ENCODE measurements at places on chromosomes 6 and 20. TPM values are rescaled to one million over a fixed set of nuclear protein-coding genes. Genes with fewer than 3 reads are reported as not detected.

DNA sequence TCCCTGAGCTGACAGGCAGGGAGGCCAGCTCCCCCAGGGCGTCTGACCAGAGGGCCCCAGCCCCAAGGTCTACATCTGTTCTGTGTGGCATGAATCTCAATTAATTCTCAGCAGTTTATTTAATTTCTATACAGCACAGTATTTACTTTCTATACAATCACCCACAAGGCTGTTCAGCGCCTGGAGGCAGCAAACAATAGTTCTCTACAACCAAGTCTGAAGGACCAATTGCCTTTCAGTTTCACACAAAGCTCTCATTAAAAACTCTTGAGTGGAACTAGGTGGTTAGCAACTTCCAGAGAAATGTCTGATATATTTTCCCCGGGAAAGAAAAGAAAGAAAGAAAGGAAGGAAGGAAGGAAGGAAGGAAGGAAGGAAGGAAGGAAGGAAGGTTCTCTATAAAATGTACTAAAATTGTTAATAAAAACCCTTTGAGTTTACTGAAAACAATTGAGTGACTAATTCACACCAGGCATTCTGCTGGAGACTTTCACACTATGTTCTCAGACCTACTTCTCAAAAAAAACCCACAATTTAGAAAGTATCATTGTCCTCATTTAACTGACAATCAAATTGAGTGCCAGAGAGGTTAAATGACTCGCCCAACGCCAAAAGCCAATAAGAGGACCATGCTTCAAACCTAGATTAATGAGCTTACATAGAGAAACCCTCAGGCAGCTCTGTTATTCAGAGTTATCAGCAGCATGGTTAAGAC lies 62.5 kb downstream of the METTL24 start:
- DNase-seq, result no peak

The BPIFA1 gene
- total RNA-seq, result not detected

DNA sequence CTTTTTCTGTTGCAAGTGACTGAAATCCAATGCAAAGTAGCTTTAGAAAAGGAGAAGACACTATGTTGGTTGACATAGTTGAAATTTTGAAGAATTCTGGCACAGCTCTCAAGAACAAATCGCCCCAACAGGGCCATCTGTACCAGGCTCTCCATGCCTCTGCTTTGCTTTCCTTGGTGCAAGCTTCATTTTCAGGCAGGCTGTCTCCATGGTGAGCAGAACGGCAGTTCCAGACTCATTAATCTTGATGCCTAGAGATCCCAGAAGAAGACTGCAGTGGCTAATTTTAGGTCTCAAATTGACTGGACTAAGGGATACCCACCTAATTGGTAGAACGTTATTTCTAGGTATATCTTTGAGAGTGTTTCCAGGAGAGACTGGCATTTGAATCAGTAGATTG lies 950.7 kb upstream of the FLRT3 start:
- DNase-seq, result no peak

GRCh38 chr6:108541843-108542759 lies 18.6 kb upstream of the FOXO3 start:
- no peak for DNase-seq

DNA sequence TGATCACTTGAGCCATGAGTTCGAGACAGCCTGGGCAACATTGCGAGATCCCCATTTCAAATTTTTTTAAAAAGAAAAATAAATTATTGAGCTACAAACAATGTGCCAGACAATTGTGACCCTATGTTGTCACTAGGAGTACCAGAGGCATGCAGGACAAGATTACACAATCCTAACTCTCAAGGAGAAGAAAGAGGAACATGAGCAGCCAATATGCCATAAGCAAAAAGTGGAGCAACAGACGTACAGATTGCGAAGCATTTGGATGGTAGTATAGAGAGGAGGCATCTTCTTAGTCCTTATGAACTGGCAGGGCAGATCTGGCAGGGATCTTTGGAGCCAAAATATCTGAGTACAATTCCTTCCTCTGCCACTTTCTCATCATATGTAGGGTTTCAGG lies 156.4 kb downstream of the OR2B2 start:
- no peak for DNase-seq

DNA sequence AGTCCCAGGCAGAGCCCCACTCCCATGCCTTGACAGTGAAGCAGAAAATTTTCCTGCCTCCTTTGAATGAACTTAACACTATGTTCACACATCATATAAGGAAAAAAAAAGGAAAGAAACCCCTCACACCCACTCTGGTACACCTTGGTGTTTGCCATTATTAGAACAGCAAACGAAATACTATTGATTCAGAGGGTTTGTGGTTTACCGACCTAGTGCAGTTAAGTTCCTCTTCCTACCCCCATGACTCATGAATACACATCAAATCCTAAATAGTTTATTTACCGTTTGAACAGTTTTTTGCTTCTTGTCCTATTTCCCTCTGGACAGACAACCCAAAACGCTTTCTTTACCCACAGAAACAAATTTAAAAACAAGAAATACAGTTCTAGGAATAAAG lies 237.7 kb downstream of the FOXA2 start:
- DNase-seq, result no peak

DNA sequence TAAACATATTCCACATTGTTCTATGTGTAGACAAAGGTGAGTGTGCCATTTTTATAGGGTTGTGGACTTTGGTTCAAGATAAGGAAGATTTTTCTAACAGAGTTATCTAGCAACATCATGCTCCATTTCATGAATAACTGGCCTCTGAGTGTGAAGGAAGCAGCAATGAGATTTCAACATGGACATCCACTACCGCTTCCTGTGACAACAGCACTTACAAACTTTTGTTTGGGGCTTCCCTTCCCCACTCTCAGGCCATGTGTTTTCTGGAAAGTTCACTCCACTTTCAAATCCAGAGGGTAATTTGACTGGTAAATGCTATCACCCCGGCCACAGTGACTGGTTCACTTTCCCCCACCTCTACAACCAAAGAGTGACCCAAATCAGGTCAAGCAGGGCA lies 38.1 kb upstream of the PROKR2 start:
- DNase-seq, result no peak

The CSTF1 gene
- 21.2 TPM for total RNA-seq

GRCh38 chr20:34747479-34747878 lies 43.3 kb downstream of the TP53INP2 start:
- DNase-seq, result no peak

- no peak for DNase-seq
These were observed 811.0 kb upstream of the GJE1 start for GRCh38 chr6:141321493-141322347.

GRCh38 chr6:134351615-134352474 lies 33.9 kb upstream of the SGK1 start:
- DNase-seq, result no peak

- DNase-seq, result no peak
These were observed 50.9 kb downstream of the DEK start for GRCh38 chr6:18213439-18213838.
